ENCODE measurements at places on chromosomes 3 and 15.
A peak's percentile ranks its signal among the peaks of the same experiment; 100 is the strongest.

- DNase-seq, result no peak
These were observed 68.8 kb upstream of the PRR23E start for GRCh38 chr3:127124120-127124519.

- DNase-seq, result peak; percentile 5
These were observed 1.1 kb downstream of the TFDP2 start for GRCh38 chr3:142148044-142148791.

DNA sequence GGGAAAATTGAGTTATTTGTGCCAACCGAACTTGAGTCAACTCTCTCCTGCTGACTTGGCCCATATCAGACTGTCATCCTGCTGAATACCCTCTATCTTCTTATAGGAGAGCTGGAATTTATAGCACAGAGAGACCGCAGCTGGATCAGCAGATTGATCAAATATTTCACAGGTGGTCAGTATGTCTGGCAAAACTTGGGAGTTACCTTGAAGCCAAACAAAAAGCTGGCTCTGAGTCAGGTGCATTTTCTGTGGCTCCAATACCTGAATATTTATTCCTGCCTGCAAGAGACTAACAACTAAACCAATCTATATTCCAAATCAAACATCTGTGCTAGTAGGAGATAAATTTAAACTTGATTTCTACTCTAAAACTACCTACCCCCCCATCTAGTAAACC is 752.1 kb upstream of the ALCAM start:
- no peak for DNase-seq

- DNase-seq, result no peak
These were observed 16.8 kb downstream of the AP4E1 start for GRCh38 chr15:50925281-50925680.

GRCh38 chr3:194828116-194828515 is 142.4 kb downstream of the FAM43A start:
- DNase-seq, result no peak

DNA sequence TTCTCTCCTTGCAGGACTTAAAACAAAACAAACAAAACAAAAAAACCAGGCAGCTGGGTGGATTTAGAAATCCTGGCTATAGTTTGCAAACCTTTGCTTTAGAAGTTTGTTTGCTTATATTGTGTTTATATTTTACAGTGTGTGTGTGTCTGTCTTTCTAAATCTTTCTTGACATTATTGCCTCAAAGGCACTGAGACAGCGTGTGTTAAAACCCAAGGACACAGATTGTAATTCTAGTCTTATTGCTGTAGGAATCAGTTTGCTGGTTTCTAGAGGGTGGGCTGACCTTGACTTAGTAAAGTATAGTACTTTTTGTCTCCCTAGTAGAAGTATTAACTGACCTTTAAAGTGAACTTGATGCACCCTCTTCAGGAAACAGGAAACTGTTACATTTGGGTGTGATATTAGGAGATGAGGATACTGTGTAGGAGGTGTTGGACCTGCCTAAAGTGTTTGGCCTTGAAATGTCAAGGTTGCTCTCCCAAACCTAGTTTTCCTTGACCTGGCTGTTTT is 71.0 kb downstream of the TCF12 start:
- peak; percentile 16 for DNase-seq

- no peak for DNase-seq
These were observed 75.1 kb downstream of the NR1D2 start for GRCh38 chr3:24020036-24020691.

GRCh38 chr3:154759966-154760365 is 320.2 kb upstream of the MME start:
- DNase-seq, result no peak

- no peak for DNase-seq
These were observed 217.3 kb downstream of the SHQ1 start for GRCh38 chr3:72630969-72631344.

DNA sequence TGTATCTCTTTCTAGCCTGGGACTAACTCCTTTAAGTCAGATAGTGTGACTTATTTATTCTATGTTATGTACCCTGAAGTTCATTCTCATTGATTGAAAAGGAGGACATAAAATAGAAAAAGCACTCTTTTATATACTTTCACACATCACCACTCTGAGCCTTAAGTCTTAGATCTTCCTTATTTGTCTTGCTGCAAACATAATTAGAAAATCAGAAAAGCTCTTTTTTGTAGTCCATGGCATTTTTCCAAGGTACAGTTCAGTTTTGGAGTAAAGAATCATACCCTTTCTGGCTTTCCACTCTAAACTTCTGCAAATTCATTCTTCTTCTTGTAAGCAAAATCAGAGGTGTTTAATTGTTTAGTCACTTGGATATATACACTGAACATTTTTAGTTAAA is 75.5 kb downstream of the AKAP13 start:
- no peak for DNase-seq

DNA sequence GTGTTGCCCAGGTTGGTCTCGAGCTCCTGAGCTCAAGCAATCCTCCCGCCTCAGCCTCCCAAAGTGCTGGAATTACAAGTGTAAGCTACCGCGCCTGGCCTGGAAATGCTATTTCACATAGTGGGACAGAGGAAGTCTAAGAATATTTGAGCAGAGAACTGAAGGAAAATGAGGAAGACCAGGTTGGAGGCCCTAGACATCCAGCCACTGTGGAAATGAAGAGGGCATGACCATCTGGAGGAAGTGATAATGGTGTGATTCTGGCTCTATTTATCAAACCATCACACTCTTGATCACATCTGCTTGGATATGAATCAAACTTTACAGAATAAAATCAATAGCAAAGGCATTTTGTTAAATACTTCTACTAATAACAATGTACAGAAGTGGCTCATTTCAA is 65.9 kb upstream of the ARHGEF3 start:
- DNase-seq, result no peak

DNA sequence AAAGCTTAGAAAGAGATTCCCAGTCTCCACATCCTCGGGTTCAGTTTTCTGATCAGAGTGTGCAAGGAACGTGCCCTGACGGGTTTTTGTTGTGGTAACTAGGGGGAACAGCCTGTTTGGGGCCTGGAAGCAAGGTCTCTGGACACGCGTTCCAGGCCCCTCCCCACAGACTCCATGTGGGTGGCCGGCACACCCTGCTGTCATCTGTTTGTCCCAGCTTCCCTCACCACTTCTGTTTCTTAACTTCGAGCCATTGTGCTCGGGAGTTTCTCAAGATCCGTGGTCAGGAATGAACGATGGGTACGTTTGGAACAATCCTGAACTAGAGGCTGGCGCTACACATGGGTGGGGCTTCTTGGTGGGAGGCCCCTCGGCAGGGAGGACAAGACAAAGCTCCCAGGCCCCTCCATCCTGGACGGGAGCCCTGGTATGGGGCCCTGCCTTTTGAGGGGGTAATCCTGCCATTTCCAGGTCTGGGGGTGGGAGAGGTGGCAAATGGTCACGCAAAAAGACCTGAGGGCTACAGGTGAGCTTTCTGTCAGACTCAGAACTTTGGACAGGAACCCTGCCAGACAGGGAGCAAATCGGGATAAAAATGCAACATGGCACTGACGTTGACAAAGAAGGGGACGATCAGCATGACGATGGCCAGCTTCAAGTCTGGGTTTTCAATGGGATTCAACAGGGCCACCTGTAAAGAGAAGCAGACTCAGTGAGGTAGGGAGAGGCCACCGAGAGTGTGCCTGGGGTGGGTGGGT is 8.5 kb upstream of the MUSTN1 start:
- no peak for DNase-seq

GRCh38 chr3:194320744-194321243 is 30.3 kb downstream of the CPN2 start:
- no peak for DNase-seq

DNA sequence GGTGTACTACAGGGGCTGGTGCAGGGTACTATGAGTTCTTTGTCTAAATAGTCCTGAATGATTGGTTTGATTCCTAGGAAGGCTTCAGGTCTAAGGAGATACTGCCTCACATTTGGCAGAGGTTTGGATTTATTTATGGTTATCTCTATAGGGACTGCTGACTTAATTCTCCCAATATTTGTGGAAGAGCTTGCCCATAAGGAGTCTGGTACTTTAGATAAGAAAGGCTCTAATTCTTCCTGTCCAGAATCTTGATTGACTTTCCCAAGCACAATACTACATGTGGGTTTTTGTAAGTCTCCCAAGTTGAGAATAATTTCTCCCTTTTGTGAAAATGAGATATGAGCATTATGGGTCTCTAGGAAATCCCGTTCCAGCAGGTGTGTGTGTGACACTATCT is 36.7 kb upstream of the AP4E1 start:
- DNase-seq, result no peak

DNA sequence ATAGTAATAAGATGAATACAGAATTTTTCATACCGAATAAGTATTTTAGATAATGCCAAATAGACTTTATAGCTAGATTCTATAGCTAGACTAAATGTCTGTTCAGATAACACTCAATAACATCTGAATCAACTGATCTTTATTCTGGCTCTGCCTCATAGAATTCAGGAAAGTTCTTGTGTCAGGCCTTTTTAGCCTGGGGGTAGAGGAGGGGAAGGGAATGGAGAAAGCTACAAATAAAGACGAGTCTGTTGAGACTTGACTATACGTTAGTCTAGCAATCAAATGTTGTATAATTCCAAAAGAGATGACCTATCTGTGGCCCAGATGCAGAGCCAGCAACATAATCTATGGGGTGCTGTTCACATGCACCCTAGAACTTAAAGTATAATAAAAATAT is 106.6 kb upstream of the ABI3BP start:
- no peak for DNase-seq

GRCh38 chr3:72452745-72453144 is 395.5 kb downstream of the SHQ1 start:
- DNase-seq, result no peak

DNA sequence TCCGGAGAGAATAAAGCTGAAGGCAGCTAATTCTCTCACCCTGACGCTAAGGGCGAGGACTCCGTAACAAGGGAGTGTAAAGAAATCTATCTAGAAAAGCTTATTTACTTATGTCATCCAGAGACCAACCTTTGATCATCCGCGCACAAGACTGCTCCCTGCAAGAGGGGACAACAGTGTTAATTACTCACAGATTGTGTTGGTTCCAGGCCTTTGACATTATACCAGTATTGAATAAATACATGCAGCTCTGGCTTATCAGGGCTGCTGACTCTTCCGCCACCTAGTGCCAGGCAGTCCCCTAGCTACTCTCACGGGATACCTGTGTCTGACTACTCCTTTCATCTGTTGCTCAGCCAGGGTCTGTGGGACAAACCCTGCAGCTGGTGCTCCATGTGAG is 211.7 kb downstream of the DTWD1 start:
- no peak for DNase-seq

DNA sequence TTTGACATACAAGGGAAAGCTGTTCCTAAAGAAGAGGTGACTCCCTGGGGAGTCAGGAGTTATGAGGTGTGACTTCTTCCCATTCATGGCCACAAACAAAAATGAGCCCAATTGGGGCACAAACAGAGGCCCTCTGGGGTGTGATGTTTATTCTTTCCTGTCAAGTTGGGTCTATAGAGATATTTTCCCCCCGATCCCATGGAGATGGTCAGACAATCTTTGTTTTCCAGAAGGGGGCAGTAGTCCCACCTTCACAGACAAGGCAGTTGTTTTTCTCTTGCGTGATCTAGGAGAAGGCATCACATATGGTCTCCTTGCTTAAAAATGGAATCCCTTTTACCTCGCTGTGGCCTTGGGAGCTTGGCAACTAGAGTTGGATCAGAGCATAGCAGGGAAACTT is 110.3 kb downstream of the MFSD1 start:
- no peak for DNase-seq

GRCh38 chr15:101056366-101057334 is 137.5 kb downstream of the LRRK1 start:
- no peak for DNase-seq

- DNase-seq, result no peak
These were observed 81.1 kb downstream of the NUP210 start for GRCh38 chr3:13338996-13339395.
